ENCODE measurements at places on chromosomes 3 and 15.
A peak's percentile ranks its signal among the peaks of the same experiment; 100 is the strongest.

GRCh38 chr3:64083575-64083974 is 60.3 kb upstream of the PSMD6 start:
- no peak for DNase-seq

- DNase-seq, result no peak
Measured at GRCh38 chr15:63436341-63436740, 54.7 kb upstream of the CA12 start.

DNA sequence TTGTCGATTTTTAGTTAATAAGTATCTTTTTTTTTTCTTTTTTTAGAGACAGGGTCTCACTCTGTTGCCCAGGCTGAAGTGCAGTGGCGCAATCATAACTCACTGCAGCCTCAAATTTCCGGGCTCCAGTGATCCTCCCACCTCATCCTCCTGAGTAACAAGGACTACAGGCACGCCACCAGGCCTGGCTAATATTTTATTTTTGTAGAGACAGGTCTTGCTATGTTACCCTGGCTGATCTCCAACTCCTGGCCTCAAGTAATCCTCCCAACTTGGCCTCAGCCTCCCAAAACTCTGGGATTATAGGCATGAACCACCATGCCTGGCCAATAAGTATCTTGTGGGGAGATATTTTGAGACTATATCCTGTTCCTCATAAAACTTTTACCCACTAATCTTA is 29.4 kb upstream of the ARID3B start:
- DNase-seq, result no peak

GRCh38 chr15:101348015-101348414 is 53.0 kb upstream of the SNRPA1 start:
- no peak for DNase-seq

DNA sequence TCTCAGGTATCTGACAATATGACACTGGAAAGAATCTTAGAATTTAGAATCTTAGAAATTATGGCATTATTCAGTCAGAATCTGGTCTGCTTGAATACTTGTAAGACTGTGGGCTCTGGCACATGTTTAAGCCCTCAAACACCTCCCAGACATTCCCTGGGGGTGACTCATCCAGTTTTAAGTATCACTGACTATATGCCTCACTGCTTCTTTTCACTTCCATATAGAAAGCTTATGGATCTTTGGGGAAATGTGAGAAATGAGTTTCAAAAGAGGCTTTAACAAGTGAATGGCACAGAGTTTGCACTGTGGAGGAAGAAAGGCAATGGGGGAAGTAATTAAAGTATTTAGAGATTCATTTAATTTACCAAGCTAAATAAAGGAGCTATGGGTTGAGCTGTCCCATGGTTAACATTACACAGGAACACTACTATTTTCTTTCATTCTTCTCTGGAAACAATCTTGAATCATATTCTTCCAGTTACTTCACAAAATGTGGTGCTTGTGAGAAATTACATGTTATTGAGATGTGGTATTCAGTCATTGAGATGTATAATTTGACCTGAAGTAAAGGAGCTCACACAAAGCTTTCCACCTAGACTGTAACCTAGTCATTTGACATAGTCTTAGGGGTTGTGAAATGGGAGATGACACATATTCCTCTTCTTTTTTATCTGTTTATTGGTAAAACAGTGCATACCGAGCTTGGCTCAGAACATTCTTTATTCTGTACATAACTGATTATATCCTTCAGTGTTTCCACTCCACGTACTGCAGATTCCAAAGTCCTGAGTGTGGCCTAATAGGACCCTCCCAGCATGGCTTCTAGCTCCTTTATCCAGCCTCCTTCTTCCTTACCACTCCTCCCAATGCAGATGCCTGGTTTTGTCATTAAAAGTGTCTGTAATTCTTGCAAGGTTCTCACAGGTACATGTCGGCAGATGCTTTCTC is 544.6 kb upstream of the NECTIN3 start:
- DNase-seq, result no peak

GRCh38 chr15:81612631-81613030 is 238.6 kb upstream of the TMC3 start:
- DNase-seq, result no peak

- no peak for DNase-seq
Measured at GRCh38 chr15:66231394-66232266, 21.9 kb downstream of the MEGF11 start.

DNA sequence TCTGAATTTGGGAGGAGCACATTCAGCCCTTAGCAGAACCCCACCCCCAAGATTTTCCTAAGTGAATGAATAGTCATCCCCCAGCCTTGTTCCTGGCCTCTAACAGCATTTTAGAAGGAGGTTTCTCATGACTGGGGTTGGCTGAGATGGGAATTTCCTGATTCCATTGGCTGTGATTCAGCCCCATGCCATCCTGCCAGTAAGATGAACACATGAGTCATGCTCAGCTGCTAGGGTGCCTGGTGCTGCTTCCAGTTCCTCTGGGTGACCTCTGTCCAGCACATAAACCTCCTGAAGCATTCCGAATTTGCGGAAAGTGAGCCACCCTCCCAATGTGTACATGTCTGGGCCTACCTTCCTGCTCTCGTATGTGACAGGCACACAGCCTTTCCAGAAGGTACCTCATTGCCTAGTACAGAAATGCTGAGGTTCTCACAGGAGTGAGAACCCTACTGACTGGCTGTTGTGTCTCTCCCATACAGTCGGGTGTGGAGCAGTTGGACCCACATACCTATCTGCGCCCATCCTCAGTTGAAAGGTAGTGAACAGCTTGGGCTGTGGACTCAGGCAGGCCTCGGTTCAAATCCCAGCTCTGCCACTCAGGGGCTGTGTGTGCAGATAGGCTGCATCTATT is 91.7 kb downstream of the APBA2 start:
- no peak for DNase-seq

GRCh38 chr15:78216276-78217104 is 17.9 kb downstream of the ACSBG1 start:
- no peak for DNase-seq

DNA sequence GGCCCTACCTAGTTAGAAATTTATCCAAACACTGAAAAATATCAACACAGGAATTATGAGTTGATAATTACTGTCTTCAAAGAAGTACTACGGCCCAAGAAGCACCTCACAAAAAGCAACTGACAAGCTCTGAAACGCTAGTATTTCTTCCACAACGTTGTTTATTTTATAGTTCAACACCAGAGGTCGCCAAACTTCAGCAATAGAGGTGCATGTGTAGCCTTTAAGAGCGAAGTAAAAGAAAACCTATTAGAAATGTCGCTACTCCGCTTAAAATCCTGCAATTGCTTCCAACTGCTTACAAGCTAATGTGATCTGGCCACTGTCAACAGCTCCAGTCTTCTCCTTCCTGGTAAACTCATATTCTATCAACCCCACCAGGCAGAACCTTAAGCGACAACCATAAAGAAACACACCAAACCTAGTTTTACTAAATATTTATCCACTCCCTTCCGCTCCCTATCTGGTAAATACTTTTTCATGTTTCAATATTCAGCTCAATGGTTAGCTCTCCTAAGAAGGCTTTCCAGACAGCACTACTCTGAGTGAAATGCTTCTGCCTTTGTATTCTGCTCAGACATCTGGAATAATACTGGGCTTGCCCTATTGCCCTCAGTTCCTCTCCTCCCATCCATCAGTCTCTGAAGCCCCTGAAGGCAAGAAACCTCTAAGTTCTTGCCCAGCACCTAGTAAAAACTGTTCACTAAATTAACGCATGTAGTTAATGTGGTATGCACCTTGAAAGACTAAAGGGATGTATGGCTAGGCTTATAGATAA is 110.2 kb downstream of the NR1I2 start:
- DNase-seq, result peak; percentile 76

DNA sequence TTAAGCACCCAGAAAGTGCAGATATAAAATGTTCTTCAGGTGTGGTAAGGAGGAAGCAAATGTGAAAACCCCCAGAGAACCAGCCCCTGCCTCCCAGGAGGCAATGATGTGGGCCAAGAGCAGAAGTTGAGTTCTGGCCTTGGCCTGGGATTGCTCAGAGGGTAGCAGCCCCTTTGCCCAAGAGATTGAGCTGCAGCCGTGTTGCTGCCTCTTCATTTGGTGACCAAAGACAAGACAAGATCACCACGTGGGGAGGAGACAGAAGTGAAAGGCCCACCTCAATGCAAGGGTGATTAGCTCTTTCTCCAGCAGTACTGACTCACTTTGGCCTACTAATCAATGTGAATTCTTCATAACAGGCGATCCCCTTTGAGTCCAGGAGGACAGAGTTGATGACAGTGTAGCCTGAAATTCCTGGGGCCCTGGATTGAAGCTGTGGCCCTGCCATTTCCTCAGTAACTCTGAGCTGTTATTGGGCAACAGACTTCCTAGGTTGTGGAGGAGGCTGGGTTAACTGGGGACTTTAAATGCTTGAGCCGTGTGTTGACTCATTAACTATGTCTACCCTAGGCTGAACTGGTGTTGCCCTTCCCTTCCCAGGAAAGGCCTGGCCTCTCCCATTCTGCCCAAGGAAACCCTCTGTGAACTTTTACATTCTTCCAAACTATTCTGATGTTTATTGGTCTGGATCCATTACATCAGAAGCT is 86.5 kb downstream of the ST6GAL1 start:
- DNase-seq, result peak; percentile 36

DNA sequence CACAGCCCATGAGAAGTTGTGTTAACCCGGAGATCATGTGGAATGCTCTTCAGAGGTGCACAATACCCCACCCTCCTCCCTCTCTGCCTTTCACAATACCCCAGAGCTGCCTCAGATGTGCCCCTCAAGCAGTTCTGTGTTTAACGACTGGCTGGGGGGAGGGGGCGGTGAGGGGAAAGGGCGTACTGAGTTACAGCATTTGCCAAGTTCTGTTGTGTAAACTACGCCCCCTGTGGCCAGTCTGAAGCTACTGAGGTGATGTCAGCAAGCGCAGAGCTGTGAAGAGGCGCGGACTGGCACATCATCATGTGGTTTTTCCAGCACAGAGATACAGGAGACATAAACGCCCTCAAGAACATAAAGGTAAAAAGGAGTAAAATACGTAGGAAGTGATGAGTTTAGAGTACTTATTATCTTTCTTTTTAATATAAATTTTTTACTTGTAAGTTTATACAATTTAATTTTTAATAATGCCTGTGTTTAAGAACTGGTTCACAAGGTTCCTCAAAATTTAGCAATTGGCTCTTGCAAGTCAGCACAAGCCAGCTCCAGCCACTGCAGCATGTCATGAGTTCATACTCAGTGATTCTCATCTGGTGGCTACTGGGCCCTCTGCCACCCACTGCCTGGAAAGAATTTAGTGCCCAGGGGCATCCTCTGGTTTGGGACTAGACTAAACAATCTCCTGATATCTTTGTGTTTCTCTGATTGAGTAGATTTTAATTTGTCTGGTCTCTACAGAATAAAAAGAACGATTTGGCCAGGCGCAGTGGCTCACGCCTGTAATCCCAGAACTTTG is 1.7 kb downstream of the EPB42 start:
- no peak for DNase-seq

GRCh38 chr3:184619787-184620430 is 58.3 kb downstream of the EPHB3 start:
- no peak for DNase-seq

DNA sequence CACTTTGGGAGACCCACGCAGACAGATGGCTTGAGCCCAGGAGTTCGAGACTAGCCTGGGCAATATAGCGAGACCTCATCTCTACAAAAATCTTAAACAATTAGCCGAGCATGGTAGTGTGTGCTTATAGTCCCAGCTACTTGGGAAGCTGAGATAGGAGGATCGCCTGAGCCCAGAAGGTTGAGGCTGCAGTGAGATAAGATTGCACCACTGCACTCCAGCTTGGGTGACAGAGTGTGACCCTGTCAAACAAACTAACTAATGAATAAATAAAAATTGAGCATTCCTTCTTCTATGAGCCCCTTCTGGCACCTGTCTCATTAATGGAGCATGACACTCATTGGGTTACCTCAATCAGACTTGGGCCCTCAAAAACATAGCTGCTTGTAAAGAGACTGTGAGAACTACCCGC is 7.5 kb downstream of the ZDHHC3 start:
- DNase-seq, result no peak

GRCh38 chr3:133965906-133966305 is 63.8 kb downstream of the SLCO2A1 start:
- no peak for DNase-seq

GRCh38 chr15:22942306-22942855 is 37.8 kb downstream of the CYFIP1 start:
- DNase-seq, result no peak

DNA sequence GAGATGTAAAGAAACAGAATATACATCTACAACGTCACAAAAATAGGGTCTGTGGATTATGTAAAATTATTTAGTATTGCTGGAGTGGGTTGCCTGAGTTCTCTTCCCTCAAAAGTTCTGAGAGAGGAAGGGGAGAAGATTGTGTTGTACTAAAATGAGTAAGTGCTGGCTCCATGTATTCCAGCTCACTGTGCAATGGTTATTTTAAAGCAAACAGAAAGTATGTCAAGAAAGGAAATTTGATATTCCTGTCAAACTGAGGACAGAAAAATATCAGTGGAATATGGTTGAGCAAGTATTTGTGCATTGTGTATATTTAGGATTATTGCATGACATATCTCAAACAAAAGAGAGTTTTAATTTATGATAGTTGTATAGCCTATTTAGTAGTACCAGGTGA is 2.2 kb downstream of the TRPC1 start:
- no peak for DNase-seq

DNA sequence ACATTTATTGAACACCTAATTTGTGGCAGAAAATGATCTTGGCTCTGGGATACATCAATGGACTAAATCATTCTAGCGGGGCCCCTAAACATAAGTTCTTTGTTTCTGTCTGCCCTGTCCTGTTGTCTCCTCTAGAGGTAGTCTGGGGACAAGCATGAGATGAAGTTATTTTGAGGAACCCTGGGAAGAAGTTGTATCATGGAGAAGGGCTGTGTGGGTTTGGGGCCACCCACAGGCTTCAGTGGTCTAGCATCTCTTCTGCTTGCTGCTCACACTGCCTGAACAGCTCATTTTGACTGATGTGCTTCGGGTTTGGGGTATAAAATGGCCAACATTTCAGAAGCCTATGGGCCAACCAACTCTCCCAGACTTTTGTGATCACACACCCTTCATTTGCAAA is 50.3 kb upstream of the OSBPL11 start:
- DNase-seq, result no peak

DNA sequence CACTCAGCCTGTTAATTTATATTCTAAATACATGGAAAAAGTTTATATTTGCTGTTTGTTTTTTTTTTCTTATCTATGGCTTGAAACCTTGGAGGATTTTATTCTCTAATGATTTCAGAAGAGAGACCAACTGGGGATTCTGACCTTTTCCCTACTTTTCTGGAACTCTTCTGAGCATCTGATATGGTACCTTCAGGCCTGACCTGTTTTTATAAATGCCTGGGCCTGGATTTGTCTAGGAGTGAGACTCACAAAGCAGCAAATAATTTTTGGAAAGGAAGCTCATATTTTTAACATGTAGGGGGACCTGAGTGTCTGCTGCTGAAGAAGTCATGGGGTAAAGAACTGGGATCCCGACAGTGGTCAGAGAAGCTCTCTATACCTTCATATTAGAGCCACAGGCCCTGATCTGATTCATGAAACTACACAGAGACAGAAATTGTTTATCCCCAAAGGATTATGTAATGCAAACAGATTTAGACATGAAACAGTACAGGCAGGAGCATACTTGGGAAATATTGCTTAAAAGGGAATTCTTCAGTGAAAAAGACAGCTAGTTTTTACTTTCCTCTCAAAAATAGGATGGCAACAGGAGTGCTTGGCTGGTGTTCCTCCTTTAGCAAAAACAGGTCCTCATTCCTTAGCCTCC is 15.9 kb downstream of the PPM1L start:
- no peak for DNase-seq

- DNase-seq, result peak; percentile 70
Measured at GRCh38 chr3:66938338-66938963, 59.7 kb upstream of the KBTBD8 start.

GRCh38 chr15:31887246-31887645 is 143.1 kb upstream of the CHRNA7 start:
- DNase-seq, result no peak

Data from AML-193 (cell line).